Cerebellar nuclear complex (tissue), 1 donor: ENCODE measurements at places on chromosomes 5 and 9.

DNA sequence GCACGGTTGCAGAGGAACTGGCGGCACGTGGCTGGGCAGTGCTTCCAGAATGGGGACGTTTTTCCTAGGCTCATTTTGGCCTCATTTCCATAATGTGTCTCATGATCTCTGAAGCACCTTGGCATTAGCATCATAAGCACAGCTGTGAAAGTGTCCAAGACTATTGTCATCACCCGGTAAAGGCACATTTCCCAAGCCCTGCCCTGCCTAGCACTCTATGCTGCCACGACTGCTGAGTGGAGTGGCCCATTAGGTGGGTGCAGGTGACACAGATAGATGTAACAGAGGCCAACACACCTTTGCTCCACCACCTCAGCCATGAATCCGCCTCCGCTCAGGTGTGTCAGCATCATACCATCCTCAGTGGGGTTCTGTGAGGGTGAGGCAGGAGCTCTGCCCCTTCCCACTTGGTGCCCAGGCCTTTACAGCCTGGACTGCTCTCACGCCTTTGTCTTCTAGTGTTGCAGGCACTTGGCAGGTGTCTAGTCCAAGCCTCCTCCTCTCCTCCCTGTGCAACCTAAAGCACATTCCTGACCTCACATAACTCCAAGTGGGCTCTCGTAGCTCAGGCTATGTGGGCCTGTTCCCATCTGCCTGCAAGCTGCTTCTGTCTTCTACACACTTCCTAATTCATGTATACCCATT is 213.0 kb downstream of the FSTL4 start:
- DNase-seq, result no peak

GRCh38 chr9:85038061-85038460 is 368.5 kb downstream of the NTRK2 start:
- DNase-seq, result no peak

- no peak for DNase-seq
Observed at GRCh38 chr9:135905380-135906258, 1.7 kb downstream of the CAMSAP1 start.

DNA sequence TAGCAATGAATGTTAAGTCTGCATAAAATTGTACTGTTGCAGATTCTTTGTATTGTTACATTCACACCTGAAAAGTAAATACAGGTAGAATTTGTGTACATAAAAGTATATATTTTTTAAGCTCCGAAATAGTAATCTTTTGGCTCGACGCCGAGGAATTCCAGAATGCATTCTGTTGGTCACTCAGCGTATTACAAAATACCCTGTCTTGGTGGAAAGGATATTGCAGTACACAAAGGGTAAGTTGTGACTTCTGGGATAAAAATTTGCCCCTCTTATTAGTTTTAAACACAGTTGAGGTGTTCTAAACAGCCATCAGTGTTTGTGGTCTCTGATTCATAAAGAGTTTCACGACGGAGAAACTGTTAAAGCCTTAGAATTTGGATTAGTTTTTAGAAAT is 257.6 kb downstream of the ARHGEF28 start:
- DNase-seq, result no peak
